ENCODE measurements at places on chromosomes 16 and 17.
A peak's percentile ranks its signal among the peaks of the same experiment; 100 is the strongest.

DNA sequence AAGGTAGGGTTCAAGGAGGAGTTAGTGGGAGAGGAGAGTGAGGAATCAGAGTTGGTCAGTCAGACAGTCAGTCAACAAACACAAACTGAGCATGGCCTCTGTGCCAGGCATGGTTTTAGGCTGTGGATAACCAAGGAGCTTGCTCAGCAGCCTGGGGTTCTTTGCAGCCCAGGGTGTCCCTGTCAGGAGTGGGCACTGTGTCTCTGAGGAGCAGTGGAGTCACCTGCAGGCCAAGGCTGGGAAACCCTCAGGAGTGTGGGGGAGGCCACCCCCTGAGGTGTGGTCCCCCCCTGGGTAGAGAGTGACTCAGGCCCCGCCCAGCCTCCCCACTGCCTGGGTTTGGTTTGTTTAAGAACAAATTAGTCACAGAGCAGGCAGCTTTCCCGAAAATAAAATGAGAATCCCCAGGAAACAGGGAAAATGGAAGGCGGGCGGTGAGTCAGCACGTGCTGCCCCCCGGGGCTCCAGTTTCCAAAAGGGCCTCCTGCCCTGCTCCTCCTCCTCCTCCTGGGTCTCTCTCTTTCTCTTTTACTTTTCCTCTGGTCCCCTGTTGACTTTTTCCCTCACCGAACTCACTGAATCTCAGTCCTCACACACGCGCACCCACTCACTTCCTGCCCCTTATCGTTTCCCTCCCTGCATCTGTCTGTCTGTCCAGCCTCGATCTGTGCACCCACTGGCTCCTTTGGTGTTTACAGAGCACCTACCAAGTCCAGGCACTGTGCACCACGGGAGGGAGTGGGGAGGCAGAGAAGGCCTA lies 44.3 kb downstream of the SOCS3 start:
- peak; percentile 89 for DNase-seq

GRCh38 chr17:2684549-2684948 lies 27.0 kb downstream of the CLUH start:
- no peak for DNase-seq

DNA sequence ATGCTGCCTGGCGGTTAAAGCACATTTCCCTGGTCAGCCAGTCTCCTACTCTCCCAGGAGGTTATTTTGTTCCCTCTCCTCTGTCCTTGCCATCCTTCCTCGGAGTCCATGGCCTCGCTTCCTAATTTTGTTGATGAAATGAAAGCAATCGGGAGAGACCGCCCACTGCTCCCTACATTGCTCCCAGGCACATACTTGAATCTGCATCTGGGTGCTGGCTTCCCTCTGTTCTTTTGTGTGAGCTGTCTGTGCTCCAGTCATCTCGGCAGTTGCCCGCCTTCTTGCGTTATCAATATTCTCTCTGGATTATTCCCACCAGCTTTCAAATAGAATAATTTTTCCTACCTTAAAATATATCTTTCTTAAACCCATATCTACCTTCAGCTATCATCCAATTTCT lies 11.1 kb downstream of the KRT23 start:
- no peak for DNase-seq

DNA sequence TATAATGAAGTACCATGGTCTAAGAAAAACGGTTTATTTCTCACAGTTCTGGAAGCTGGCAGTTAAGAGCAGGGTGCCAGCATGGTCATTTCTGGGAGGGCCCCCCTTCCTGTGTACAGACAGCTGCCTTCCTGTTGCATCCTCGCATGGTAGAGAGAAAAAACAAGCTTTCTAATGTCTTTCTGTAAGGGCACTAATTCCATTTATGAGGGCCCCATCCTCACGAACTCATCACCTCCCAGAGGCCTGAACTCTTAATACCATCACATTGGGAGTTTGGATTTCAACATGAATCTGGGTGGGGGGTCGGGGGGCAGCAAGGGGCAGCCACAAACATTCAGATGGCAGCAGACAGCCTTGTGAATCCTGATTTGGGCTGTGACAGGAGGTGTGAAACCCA lies 149.7 kb downstream of the CCDC182 start:
- no peak for DNase-seq

DNA sequence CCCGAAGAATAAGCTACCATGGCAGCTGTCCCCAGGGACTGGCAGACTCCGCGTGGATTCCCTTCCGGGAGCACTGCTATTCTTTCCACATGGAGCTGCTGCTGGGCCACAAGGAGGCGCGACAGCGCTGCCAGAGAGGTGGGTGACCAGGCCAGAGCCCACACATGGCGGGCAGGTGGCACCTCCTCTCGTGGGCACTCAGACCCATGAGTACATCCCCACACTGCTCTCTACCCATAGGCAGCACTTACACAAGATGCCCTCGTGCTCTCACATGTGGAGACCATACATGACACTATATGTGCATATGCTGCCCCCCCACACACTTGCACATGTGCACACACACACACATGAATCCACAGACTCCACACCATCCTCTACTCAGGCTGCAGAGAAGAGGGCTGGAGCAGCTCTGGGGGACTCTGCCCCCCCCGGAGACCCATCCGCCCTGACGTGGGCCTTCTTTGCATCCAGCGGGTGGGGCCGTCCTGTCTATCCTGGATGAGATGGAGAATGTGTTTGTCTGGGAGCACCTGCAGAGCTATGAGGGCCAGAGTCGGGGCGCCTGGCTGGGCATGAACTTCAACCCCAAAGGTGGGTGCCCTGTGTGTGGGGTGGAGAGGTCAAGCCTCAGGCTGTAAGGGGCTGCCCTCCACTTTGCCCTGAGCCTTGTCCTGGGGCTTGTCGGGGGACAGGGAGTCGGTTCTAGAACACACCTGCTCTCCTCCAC lies 62.9 kb downstream of the MRC2 start:
- no peak for DNase-seq

DNA sequence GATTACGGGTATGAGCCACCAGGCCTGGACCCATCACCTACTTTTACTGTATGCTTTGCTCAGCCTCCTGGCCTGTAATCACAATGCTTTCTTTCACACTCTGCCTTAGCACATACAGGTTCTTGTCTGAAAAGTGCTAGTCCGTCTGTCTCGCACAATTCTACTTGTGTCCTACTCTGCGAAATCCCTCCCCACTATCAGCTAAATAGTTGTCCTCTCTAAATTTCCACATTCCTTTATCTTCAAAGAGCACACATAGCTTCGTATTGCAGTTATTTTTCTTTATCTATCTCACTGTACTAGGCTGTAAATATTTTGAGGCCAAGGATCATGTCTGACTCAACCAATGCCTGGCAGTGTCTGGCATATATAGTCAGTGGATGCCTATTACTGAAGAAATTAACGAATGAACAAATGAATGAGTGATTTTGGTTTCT lies 38.5 kb upstream of the ETV4 start:
- DNase-seq: no peak

DNA sequence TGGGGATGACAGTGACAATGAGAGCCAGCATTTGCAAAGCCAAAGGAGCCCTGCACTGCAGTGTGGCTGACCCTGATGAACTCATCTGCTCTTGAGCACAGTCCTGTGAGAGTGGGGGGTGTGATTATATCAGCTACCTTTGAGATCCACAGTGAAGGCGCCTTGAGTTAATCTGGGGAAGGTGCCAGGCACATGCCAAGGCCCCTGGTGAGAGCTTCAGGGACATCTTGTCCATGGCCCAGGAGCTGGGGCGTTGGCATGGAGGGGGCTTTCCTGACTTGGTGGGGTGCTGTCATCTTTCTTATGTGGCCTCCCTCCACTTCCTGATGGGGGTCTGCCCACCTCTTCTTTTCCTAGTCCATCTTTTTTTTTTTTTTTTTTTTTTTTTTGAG lies 86.5 kb downstream of the SNX29 start:
- no peak for DNase-seq

- DNase-seq: no peak
These were observed 41.2 kb downstream of the PRKCA start for GRCh38 chr17:66343531-66344078.

- DNase-seq: no peak
These were observed 52.7 kb downstream of the CCDC42 start for GRCh38 chr17:8691931-8692330.

- DNase-seq: no peak
These were observed 108.1 kb downstream of the SNX11 start for GRCh38 chr17:48215583-48216139.

DNA sequence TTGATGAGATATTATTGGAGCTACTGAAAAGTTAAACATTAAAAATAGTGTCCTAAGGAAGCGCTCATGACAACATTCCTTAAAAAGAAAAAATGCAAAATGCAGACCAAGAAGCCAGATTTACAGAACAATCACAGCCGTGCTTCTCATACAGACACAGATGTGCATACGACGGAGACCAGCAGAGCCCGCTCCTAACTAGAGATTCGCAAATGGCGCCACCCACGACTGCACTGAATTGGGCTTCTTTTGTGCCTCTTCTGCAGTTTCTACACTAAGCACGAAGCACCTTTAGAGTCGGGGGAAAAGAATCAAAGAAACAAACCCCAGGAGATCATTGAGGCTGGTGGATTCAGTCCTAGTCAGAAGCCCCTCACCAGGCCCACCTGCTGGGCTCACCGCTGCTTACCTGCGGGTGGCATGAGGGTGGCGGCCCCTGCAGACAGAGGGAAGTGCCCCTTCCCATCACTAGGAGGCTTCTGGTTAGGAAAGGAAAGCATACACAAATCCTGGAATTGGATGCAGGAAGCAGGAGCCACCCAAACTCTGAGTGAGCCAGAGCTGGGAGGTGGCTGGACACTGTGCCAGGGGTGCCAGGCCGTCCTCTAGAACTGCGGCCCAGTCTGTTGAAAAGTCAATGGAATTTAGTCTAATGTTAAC lies 64.9 kb upstream of the CHMP6 start:
- no peak for DNase-seq

GRCh38 chr17:32731556-32732295 lies 145.2 kb downstream of the MYO1D start:
- peak; percentile 39 for DNase-seq

- DNase-seq: no peak
These were observed 56.7 kb upstream of the C17orf78 start for GRCh38 chr17:37318931-37319594.

DNA sequence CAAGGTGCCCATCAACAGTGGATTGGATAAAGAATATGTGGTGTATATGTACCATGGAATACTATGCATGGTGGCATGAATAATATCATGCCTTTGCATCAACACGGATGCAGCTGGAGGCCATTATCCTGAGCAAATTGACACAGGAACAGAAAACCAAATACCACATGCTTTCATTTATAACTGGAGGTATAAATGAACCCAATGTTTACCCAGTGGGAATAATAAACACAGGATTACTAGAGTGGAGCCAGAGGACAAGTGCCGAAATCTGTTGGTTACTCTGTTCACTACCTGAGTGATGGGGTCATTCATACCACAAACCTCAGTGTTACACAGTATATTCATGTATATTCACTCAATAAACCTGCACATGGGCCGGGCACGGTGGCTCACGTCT lies 125.2 kb downstream of the CDH11 start:
- no peak for DNase-seq

DNA sequence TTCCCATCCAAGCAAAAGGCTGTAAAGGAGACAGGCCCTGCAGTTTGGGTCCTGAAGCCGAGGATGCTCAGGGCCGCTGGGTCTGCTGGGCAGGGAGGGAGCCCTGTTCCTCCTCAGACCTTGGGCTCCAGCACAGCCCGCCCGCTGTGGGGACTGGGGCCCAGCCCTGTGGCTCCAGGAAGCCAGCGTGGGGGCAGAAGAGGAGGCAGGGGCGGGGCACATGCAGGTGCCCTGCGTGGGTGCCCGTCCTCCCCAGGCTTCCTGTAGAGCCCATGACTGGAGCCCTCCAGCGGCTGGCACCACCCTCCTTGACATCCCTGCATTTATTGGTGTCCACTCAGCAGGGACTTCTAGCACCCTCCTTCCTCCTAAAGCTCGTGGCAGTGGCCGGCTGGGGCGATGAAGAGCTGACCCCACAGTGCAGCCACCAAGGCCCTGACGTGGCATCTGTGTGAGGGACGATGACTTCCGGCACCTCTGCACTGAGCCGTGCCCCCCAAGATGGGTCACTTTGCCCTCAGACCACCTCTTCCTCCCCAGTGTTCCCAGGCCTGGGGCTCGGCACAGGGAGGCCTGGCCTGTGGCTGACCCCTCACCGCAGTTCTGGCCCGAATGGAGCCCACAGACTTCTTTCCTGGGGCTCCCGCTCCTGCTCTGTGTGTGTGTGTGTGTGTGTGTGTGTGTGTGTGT lies 9.9 kb downstream of the PRSS27 start:
- no peak for DNase-seq

GRCh38 chr17:56899403-56899802 lies 14.4 kb downstream of the TRIM25 start:
- no peak for DNase-seq

DNA sequence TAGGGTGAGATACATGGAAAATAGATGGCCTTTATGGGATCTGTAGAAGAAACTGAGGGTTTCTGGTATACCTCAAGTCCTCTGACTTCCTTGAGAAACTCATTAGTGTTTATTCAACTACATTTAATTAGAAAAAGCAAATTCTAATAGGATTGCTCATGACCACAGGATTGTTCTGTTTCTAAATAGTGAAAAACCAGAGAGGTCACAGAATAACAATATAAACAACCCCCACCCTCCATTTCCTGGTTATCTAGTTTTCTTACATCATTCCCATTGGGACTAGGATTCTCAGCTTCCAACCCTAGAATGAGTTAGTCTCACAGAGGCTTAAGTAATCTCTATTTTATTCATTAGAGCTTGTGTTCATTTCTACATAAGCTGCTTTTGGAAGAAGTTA lies 30.0 kb downstream of the SF3B3 start:
- no peak for DNase-seq

DNA sequence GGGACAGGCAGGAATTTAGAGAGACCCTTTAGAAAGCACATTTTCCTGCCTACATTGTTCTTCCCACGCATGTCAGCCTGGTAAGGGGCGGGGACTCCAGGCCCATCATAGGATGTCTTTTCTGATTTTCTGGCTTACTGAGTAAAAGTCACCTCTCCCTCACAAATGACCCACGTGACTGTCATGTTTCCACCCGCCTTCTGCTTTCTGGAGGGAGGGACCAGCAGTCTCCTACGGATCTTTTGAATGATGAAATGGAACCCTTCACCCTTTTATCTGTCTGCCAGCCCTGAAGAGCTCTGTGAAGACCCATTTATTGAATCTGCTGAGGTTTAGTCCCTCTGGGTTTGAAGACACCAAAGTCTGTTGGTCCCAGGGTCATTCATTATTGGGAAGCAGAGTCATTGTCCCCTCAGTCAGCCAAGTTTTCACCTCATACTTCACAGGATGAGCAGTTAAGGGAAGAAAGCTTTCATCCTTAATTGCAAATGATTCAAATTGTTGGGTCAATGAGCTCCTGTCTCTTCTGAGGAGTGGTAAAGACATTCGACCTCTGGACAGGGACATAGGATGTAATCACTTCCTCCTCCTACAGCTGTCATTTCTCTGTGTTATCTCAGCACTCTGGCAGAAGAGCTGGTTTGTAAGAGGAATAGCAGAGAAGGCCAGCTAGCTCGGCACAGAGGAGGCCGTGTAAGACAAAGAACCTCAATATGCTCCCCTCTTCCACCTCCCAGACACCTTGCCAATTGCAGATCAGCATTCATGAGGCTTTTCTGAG lies 446.1 kb downstream of the HS3ST3B1 start:
- DNase-seq: no peak

- DNase-seq: no peak
These were observed 292.6 kb upstream of the CDH11 start for GRCh38 chr16:65414284-65414984.

GRCh38 chr16:47492428-47493377 lies 31.6 kb downstream of the PHKB start:
- peak; percentile 92 for DNase-seq
